NCI-H1105 treated with DMSO at 0.1 percent for 48 hours (cell line): ENCODE measurements at places on chromosomes 13 and 19.
A peak's percentile ranks its signal among the peaks of the same experiment; 100 is the strongest.

DNA sequence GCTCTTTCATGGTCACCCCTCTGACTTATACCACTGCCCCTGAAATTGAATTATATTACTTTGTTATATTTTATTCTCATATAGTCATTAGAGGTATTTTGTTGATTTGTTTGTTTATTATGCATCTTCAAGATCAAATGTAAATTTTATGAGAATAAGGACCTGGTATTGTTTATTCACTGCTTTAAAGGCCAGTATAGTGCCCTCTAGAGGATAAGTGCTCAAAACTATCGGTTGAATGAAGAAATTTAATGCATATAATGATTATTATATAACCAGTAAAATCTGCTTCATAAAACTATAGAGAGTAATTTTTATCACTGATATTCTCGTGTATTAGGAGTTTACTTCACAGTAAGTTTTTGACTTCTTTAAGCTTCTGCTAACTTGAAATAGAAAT, 1401.9 kb downstream of the SLITRK1 start:
- DNase-seq: no peak

DNA sequence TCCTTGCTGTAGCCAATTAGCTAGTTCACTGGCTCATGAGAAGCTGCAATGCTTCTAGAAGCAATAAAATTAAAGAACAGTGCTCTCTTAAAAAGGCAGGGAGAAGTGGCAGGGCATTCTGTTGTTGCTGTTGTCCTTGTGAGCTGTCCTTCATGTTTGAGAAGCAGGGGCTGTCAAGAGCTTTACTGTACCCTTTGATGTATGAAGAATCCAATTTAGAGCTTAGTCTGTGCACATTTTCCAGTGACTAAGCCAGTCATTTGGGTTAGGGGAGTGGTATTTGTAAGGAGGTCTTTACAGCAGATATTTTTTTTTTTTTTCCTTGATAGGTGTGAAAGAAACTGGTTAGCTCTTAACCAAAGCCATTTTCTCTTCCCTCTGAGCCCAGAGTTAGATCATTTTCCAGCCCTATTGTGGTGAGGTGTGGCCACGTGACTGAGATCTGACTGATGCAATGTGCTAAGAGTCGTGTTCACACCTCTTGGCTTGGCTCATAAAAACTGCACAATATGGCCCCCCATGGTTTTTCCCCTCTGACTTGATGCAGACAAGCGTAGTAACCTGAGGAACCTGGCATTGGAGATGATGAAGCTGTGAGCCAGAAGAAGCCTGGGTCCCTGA, 309.6 kb upstream of the TMTC4 start:
- DNase-seq: no peak

DNA sequence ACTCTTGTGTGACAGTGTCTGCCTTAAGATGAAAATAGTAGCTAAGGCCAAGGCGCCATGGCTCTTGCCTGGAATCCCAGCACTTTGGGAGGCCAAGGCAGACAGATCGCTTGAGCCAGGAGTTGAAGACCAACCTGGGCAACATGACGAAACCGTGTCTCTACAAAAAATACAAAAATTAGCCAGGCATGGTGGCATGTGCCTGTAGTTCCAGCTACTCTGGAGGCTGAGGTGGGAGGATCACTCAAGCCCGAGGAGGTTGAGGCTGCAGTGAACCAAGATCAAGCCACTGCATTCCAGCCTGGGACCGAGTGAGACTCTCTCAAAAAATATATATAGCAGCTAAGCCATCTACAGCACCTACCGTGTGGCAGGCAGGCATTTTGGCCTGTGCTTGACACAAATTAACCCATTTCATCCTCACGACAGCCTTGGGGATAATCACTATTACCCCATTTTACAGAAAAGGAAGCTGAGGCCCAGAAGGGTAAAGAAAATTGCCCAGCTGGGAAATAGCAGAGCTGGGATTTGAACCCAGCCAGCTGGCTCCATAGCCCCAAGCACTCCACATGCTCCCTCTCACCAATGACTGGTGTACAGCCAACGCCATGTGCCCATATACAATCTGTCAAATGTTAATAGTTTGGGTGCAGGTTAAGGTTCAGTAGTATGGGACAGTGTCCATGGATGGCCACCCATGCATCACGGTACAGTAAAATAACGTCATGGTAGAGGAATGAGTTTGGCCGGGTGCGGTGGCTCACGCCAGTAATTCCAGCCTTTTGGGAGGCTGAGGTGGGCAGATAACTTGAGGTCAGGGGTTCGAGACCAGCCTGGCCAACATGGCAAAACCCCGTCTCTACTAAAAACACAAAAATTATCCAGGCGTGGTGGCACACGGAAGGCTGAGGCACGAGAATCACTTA, 3.1 kb downstream of the SLC1A5 start:
- no peak for DNase-seq

- DNase-seq: no peak
Observed at GRCh38 chr13:27796544-27797227, 4.4 kb downstream of the GSX1 start.

DNA sequence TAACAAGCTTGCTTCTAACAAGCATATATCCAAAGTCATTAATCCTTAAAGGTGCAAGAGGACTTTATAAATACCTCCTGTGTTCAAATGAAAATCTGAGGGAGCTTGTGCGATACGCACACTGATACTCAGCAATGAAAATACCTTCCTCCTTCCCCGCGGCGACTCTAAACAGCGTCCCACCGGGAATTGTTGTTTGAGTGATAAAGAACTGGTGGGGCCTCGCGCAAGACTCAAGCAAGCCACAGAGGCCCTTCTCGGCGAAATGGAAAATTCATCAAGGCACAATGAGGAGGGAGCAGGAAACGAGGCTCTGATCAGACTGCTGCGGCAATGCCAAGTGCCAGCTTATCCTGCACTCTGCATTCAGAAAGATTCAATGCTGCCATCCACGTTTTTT, 126.7 kb downstream of the ABCC4 start:
- DNase-seq: no peak

GRCh38 chr19:38742296-38742695, 2.0 kb downstream of the CAPN12 start:
- no peak for DNase-seq

GRCh38 chr13:27474751-27475268, 24.4 kb upstream of the MTIF3 start:
- DNase-seq: no peak

GRCh38 chr13:34942732-34943435, 814 bp downstream of the NBEA start:
- peak; percentile 28 for DNase-seq

- DNase-seq: no peak
Observed at GRCh38 chr13:105703843-105704242, 831.6 kb downstream of the EFNB2 start.

DNA sequence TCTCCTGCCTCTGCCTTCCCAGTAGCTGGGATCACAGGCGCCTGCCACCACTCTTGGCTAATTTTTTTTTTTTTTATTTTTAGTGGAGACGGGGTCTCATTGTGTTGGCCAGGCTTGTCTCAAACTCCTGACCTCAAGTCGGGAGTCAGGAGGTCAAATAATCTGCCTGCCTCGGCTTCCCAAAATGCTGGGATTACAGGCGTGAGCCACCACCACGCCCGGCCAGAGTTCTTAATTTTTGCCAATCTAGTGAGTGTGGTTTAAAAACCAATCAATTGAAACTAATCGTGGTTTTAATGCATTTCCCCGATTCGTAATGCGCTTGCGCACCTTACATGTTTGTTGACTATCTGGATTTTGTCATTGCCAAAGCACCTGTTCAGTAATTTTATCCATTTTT, 37.0 kb downstream of the SKA3 start:
- no peak for DNase-seq

GRCh38 chr19:54338521-54338920, 441 bp downstream of the LILRA4 start:
- DNase-seq: no peak

DNA sequence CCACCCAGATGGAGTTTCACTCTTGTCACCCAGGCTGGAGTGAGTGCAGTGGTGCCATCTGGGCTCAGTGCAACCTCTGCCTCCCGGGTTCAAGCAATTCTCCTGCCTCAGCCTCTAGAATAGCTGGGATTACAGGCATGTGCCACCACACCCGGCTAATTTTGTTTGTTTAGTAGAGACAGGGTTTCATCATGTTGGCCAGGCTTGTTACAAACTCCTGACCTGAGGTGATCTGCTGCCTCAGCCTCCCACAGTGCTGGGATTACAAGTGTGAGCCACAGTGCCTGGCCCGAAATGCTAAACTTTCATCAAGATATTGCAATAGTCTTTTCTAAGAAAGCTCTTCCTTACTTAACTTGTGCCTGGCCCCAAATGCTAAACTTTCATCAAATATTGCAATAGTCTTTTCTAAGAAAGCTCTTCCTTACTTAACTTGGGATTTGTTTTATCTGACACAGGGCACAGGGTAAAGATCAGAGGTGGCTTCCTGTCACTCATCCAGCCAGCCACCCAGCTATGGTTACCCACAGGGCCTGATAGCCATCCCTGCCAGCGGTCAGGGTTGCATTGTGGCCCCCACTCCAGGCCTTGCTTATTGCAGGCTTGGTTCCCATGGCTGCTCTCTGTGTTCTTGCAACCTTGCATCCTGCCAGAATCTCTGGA, 352.3 kb upstream of the TMTC4 start:
- DNase-seq: no peak
